Kidney tubule cell (primary cell): ENCODE measurements at places on chromosomes 3 and 15.

DNA sequence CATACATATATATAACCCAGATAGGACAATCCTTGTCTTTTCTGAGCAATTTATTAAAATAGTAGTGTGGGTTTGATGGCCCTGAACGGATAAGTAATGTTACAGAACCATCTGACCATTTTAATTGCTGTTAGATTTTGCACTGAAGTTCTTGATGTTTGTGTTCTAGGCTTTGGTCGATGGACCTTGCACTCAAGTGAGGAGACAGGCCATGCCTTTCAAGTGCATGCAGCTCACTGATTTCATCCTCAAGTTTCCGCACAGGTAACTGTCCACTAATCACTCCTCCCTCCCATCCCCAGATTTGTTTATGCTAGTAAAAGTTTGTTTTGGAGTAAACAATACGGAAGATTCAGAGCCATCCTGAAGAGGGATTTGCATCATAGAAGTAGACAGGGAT lies 1.3 kb downstream of the RPL14 start:
- DNase-seq, result no peak

DNA sequence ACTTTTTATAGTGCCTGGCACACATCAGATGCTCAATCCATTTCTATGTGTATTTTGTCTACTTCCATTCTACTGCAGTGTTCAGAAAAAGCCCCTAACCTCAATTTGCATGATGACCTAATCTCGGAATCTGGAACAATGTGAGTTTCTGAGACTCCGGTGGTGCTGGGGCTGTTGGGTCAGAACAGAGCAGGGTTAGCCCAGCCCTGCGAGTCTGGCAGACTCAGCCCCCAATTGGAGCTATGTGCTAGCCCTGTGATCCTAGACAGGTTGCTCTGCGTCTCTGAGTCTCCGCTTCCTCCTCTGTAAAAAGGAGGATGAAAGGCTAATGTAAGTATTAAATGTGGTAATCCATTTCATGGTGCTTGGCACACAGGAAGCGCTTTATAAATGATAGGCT lies 95.0 kb upstream of the ICE2 start:
- no peak for DNase-seq

GRCh38 chr3:139518926-139519842 lies 20.4 kb downstream of the RBP1 start:
- no peak for DNase-seq

- no peak for DNase-seq
These were observed 41.8 kb downstream of the IL5RA start for GRCh38 chr3:3068358-3068881.

DNA sequence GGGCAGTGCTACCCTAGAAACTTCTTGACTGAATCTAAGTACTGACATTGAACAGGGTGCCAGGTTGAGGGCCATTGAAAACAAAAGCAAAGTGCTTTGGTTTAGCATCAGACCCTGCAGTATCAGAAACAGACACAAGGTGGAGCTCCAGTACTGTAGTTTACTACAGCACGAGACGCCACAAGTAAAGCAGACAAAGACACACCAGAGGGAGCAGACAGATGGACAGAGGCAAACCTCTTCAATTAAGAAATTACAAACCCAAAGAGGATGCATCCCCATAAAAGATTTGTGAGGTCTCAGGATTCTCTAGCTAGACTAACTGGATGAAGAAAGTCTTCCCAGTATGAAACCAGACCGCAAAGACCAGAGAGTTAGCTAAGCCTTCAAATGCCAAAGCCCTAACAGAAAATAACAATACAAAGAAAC lies 16.6 kb downstream of the TOP2B start:
- DNase-seq, result peak; percentile 79

GRCh38 chr3:73101881-73102280 lies 40.4 kb downstream of the EBLN2 start:
- DNase-seq, result peak; percentile 39

GRCh38 chr3:180909369-180910127 lies 2.9 kb upstream of the FXR1 start:
- DNase-seq, result no peak

- no peak for DNase-seq
These were observed 35.2 kb upstream of the SLC24A5 start for GRCh38 chr15:48085591-48085930.

- DNase-seq, result no peak
These were observed 10.9 kb upstream of the CCNL1 start for GRCh38 chr3:157170861-157171260.

DNA sequence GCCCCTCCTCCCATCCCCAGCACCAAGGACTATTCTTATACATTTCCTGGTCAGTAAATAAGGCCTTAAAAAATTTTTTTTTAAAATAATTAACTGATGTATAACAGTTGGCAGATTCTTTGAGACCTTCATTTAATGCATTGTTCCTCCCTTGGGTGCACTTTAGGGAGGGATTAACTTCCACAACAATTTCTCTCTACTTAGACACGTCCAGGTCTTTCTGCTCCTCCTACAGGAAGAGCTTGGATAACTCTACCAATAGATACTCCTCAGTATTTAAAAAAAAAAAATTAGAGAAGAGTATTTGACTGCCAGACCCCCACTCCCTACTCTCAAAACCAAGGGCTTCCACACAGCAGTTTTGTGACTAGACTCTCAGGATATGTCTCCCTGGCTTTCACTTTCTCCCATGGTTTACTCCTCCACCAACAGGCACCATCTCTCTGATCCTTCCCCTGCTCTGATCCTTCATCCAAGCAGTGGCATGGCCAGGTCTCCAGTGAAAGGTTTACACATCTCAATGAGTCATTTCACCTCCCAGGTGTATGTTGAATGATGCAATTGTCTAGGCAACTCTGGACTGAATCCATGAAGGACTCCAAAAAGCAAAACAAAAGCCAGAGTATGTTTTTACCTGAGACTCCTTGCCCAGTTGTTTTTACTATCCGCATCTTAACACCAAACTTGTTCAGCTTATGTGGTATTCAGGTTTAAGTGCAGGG lies 7.4 kb downstream of the ZIC4 start:
- peak; percentile 24 for DNase-seq

- no peak for DNase-seq
These were observed 227.6 kb upstream of the TBC1D5 start for GRCh38 chr3:17969985-17970568.

- DNase-seq, result peak; percentile 57
These were observed 61.3 kb downstream of the UACA start for GRCh38 chr15:70701891-70702568.

GRCh38 chr3:141390747-141391146 lies 22.4 kb downstream of the ZBTB38 start:
- no peak for DNase-seq

DNA sequence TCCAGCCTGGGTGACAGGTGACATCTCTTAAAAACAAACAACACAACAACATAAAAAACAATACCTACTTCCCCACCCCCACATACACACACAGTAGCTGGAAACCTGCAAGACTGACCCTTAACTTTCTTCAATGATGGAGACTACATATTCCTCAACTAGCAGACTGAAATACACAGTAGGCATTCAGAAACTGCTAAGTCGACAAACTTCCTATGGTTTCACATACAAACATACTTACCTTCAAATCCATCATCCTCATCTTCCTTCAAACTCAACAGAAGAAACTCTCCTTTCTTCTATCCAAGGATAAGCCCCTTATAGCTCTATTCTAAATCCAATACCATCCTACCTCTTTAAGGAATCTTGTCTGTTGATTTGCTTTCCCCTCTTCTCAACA lies 30.6 kb downstream of the DCUN1D1 start:
- no peak for DNase-seq

DNA sequence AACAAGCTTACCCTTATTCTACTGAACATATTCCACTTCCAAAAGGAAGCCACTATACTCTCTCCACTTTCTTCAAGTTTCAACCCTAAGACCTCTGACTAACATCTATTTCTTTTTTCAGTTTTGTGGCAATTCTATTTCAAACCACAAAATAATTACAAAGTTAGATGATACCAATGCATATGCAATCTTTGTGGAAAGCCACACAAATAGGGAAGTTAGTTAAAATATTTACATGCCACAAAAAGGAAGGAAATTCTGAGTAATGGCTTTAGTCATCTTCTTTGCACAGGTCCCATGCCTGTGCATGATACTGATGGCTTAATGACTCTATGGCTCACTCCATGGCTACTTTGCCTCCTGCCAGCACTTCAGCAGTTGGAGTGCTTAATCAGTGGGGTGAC lies 57.0 kb upstream of the MCTP2 start:
- DNase-seq, result peak; percentile 80

- no peak for DNase-seq
These were observed 41.8 kb upstream of the UTS2B start for GRCh38 chr3:191372122-191372521.

- no peak for DNase-seq
These were observed 11.8 kb downstream of the DPH3 start for GRCh38 chr3:16252988-16253387.
